ENCODE measurements at places on chromosomes 16 and 17.

DNA sequence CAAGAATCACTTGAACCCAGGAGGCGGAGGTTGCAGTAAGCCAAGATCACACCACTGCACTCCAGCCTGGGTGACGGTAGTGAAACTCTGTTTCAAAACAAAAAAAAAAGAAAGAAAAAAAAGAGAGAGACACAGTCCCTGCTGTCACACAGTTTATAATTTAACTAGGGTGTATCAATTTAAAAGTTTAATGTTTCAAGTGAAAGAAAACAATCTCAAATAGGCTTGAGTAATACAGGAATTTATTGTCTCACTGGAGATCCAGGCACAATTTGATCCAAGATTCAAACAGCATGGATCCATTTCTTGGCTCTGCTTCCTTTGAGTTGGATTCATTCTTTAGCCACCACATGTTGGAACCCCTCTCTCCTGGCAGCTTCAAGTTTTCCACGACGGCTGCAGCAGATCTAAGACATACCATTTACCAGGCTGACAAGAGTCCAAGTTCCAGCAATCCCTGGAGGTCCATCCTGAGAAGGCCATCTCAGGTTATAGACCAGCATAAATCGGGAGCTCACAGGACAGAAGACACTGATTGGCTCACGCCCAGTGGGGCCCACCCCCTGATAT is 97.5 kb downstream of the YPEL2 start:
- DNase-seq = no peak

GRCh38 chr16:19228052-19228451 is 57.5 kb upstream of the CLEC19A start:
- peak; percentile 81 for DNase-seq

GRCh38 chr17:82014971-82015310 is 7.7 kb downstream of the CENPX start:
- DNase-seq = no peak

DNA sequence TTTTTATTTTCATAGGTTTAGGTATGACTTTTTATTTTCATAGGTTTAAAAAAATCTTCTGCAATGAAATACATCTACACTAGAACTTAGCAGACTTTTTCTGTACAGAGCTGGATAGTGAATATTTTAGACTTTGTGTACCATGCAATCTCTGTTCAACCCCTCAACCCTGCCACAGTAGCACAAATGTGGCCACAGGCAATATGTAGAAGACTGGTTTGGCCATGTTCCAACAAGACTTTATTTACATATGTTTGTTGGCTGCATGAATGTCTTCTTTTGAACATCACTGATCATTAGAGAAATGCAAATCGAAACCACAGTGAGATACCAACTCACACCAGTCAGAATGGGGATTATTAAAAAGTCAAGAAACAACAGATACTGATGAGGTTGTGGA is 229.2 kb downstream of the SHISA9 start:
- no peak for DNase-seq

- peak; percentile 97 for DNase-seq
Measured at GRCh38 chr17:18025945-18026776, 12.8 kb downstream of the ATPAF2 start.

DNA sequence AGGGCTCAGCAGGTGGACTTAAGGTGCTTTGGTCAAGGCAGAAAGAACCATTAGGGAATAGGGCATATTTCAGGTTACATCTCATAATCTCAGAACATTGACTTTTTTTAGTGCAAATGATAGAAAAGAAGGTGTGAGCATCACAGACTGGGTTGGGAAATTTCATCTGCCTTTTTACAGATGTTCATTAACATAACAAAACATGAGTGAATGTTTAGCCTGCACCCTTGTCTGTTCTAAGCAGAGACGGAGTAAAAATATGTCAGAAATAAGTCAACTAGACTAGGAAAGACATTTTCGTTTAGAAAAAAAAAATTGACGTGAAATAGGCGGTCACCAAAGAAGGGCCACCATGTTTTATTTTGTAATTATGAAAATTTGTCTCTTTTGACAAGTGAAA is 127.5 kb upstream of the CDH13 start:
- DNase-seq = no peak

GRCh38 chr17:40952661-40953060 is 14.1 kb downstream of the KRT39 start:
- DNase-seq = peak; percentile 96

DNA sequence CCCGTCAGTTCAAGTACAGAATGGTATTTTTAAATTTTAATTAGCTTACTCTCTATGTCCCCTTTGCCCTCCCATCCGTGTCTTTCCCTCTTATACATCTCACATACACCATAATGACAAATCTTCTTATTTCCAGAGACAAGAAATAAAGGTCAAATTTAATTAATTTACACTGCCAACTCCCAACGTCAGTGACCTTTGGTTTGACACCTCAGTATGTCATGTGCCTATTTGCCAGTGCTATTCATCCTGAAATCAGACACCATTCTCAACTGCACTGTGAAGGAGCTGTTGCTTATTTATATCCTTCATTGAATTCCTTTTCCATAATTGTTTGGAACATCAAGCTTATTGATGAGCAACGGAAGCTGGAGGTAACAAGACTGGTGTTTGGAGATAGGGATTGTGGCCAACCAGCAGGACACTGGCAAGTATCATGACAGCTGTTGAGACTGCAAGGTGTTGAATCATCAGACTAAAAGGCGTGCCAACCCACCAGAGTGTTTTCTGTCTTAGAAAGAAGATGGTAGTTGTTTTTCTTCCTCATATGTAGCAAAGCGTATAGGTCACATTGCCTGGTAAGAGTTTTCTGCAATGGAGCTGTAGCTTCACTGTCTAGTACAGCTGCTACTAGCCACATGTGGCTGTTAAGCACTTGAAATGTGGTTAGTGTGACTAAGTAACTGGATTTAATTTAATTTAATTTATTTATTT is 12.5 kb downstream of the CALCOCO2 start:
- DNase-seq = no peak

Data from retinal pigment epithelial cell (primary cell).